ENCODE measurements at places on chromosomes 7 and 10.

- DNase-seq: no peak
Observed at GRCh38 chr7:36710186-36710791, 14.0 kb downstream of the AOAH start.

GRCh38 chr7:135514856-135515255 lies 5.0 kb upstream of the CNOT4 start:
- no peak for DNase-seq

- no peak for DNase-seq
Observed at GRCh38 chr7:36563706-36564327, 160.5 kb downstream of the AOAH start.

GRCh38 chr7:141590666-141591065 lies 39.5 kb downstream of the AGK start:
- no peak for DNase-seq

- no peak for DNase-seq
Observed at GRCh38 chr10:124259139-124259825, 159.4 kb downstream of the OAT start.

GRCh38 chr7:105021967-105022366 lies 8.0 kb downstream of the KMT2E start:
- DNase-seq: no peak

DNA sequence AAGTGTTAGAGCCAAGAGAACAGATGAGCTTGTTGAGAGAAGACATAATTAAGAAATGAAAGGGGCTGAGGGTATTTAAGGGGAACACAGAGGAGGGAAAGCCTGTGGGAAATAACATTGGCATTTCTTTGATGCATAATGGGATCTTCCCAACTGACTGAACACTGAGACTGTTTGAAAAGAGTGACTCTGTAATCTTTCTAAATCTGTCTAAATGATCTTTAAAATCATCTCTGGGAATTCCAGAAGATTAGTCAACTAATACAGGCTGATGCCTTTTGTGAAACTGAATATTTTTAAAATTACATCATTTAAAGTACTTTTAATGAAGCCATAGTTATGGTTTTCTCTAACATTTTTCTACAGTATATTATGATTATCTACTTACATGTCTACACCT lies 17.4 kb upstream of the SLC35G1 start:
- no peak for DNase-seq

- no peak for DNase-seq
Observed at GRCh38 chr10:31426401-31426800, 107.4 kb downstream of the ZEB1 start.

- DNase-seq: no peak
Observed at GRCh38 chr10:3622845-3623621, 162.0 kb downstream of the KLF6 start.

All from NCI-H187 (cell line).